ENCODE measurements at places on chromosomes 3 and 15.

DNA sequence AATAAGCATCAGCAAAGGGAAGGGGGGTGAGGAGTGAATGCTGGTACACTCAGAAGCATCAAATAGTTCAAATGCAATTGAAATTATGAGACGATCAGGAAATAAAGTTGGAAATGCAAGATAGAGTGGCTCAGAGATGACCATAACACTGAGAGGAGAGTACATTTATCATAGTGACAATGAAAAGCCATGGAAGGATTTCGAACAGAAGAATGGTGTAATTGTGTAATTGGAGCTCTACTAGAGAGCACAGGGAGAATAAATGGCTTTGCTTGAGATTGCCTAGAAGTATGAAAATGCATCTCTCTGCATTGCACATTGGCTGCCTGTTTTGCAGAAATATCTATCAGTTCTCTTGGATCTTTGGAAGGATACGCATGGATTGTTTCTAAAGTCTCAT, 163.3 kb downstream of the TP63 start:
- no peak for DNase-seq

DNA sequence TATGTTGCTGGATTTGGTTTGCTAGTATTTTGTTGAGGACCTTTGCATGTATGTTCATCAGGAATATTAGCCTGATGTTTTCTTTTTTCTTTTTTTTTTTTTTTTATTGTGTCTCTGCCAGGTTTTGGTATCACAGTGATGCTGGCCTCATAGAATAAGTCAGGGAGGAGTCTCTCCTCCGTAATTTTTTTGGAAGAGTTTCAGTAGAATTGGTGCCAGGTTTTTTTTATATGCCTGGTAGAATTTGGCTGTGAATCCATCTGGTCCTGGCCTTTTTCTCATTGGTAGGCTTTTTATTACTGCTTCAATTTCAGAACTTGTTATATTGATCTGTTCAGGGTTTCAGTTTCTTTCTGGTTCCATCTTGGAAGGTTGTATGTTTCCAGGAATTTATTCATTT, 165.8 kb downstream of the VPS8 start:
- DNase-seq = no peak

- no peak for DNase-seq
Observed at GRCh38 chr3:142120707-142121106, 28.6 kb downstream of the TFDP2 start.

DNA sequence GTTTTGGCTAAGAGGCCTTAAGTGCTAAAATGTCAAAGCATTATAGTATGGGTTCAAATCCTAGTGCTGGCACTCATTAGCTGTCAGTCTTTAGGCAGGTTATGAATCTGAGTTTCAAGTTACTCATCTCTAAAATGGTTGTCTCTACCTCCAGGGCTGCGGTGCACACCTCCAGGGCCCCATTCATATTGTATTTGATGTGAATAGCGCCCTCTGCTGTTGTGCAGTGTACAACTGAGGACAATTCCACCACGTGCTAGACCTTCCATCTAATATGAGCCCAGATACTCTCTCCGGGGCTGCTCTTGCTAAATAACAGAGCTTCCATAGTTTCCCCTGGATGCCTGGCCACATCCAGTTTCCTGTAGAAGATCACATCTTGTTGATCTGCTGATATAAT, 54.3 kb downstream of the OXNAD1 start:
- DNase-seq = no peak

DNA sequence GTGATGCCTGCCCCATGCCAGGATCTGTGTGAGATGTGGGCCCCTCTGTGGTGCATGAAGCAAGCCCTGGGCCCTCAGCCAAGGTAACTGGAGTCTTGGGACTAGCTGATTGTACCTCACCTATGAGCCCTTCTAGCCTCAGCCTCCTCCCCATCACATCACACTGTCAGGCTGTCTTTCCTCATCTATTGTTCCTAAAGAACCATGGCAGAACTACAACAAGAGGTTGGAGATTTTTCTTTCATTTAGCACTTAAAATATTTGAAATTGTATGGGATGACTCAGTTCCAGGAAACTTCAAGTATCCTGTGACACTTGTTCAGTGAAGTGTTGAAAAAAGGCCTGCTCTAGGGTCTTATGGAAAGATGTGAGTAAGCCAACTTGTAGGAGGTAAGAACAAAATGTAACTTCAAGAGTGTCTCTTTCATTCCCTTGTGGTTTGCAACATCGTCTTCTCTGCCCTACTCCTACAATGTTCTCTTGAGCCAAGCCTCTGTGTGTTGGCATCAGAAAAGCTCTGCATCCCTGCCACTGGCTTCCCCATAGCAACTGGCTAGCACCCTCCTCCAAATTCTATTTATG, 58.7 kb upstream of the TIPARP start:
- DNase-seq = no peak

DNA sequence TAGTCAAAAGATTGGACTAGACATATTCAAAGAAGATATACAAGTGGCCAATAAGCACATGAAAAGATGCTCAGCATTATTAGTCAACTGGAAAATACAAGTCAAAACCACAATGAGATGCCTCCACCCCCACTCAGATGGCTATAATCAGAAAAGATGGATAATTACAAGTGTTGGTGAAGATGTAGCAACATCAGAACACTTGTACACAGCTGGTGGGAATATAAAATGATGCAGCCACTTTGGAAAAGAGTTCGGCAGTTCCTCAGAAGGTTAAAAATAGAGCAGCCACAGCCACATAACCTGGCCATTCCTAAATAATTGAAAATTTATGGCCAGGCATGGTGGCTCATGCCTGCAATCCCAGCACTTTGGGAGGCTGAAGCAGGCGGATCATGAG, 38.4 kb downstream of the HEG1 start:
- DNase-seq = no peak

DNA sequence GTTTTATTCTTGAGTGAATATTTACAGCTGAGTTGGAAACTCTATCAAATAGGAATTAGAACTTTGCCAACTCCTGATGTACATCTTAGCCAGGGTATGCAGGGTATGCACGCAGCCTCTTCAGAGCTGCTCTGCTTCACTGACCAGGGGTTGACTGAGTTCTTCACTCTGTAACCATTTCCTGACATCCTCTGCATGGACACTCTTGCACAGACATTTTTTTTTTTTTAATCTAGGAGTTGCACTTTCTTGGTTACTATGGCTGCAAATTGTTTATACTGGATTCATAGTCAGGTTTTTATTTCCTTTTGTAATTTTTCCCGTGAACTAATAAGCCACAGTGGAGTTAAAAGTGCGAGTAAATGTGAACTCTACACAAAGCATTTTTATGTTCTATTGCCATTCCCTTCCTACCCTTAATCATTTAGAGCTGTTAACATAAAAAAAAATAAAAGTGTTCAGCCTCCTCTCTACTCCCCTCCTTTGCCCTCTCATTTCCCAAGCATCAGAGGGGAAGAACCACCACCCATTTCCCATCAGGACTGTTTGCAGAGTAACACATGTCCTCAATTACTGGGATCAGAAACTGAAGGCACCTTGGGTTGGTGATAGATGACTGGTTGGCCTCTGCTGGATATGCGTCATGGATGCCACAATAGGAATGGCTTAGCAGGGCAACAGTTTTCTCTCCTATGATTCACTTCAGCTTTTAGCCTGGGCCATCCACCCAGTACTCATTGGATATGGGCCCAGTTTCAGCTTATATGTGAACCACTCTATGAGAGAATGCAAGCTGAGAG, 54.0 kb downstream of the DUT start:
- DNase-seq = no peak

GRCh38 chr15:65962187-65962586, 92.9 kb downstream of the RAB11A start:
- DNase-seq = no peak

- no peak for DNase-seq
Observed at GRCh38 chr3:174153871-174154270, 705.3 kb upstream of the NAALADL2 start.

DNA sequence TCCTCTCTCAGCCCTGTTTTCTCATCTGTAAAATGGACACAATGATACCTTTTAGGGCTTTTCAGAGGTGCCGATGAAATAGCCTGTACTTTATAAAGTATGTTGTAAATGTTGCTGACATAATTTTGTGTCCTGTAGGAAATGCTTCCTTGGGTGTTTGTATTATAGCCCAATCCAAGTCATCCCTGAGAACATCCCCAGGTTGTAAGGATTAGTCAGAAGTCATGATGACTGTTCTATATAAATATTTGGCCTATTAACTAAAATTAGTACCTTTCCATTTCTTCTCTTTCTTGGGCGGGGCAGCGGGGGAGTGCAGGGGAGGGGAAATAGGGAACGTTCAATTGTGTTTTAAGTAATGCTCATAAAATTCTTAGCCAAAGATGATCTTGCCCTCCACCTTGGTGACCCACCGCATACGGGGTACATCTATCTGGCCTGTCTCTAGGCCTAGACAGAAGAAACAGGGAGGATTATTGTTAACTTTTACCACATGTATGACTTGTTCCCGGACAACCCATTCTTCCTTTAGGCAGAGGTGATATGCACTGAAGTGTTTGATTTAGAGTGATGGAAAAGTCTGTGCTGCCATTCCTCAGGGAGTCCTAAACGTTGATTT, 120.7 kb downstream of the VGLL4 start:
- DNase-seq = no peak

GRCh38 chr15:66700802-66701421, 1.1 kb upstream of the SMAD6 start:
- peak; percentile 84 for DNase-seq

- DNase-seq = peak; percentile 32
Observed at GRCh38 chr15:64883997-64884511, 27.6 kb upstream of the ANKDD1A start.

DNA sequence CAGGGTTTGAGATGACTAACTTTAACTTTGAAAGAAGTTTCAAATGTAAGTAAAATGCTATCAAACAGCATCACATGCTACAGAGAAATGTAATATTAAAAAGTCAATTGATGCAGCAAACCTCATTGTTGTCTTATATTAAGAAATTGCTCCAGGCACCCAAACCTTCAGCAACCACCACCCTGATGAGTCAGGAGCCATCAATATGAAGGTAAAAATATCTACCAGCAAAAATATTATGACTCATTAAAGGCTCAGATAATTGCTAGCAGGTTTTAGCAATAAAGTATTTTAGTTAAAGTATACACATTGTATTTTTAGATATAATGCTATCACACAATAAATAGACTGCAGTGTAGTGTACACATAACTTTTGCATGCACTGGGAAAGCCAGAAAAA, 746.3 kb downstream of the ZPLD1 start:
- no peak for DNase-seq

- DNase-seq = no peak
Observed at GRCh38 chr15:65245096-65245856, 34.0 kb upstream of the CILP start.

GRCh38 chr15:26674467-26674866, 98.4 kb downstream of the GABRB3 start:
- DNase-seq = no peak

- DNase-seq = no peak
Observed at GRCh38 chr15:98433346-98433745, 215.0 kb upstream of the IGF1R start.

DNA sequence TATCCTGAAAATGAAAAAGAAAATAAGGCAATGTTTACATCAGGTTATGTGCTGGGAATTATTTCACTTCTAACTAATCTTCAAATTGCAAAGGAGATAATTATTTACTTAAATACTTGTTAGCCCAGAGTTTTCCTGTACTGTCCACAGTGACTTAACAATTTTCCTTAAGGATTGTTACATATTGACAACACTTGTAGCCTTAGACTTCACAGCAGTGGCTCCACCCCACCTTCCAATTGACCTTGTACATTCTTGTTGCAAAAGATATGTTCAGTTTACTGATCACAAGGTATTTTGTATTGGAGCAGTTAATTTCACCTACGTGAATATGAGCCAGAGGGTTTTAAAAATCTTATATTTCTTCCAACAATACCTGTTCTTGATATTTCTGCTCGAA, 376.9 kb downstream of the CNTN6 start:
- no peak for DNase-seq

GRCh38 chr15:50938525-50938924, 30.0 kb downstream of the AP4E1 start:
- DNase-seq = no peak

GRCh38 chr3:27176256-27176655, 192.9 kb downstream of the NEK10 start:
- DNase-seq = no peak

DNA sequence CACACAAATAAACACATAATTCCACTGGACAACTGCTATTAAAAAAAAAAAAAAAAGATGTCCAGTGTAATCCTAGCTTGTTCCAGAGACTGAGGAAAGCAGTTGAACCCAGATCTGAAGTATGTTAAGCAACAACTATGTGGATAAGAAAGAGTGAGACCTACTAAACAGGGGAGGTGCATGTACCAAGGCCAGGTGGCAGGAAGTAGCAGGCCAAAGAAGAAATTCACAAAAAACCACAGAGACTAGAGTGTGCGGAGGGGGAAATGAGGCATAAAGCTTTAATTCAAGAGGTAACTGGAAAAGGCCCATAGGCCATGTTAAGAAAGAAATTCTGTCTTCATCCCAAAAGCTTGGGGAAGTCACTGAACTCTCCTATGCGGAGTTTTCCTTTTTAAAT, 490.0 kb downstream of the NAALADL2 start:
- no peak for DNase-seq

- DNase-seq = no peak
Observed at GRCh38 chr15:70059476-70060213, 38.1 kb downstream of the TLE3 start.
